Upper lobe of left lung (tissue), 6 donors: ENCODE measurements at places on chromosomes 5 and 9. TPM values are rescaled to one million over a fixed set of nuclear protein-coding genes. Genes with fewer than 3 reads are reported as not detected.

DNA sequence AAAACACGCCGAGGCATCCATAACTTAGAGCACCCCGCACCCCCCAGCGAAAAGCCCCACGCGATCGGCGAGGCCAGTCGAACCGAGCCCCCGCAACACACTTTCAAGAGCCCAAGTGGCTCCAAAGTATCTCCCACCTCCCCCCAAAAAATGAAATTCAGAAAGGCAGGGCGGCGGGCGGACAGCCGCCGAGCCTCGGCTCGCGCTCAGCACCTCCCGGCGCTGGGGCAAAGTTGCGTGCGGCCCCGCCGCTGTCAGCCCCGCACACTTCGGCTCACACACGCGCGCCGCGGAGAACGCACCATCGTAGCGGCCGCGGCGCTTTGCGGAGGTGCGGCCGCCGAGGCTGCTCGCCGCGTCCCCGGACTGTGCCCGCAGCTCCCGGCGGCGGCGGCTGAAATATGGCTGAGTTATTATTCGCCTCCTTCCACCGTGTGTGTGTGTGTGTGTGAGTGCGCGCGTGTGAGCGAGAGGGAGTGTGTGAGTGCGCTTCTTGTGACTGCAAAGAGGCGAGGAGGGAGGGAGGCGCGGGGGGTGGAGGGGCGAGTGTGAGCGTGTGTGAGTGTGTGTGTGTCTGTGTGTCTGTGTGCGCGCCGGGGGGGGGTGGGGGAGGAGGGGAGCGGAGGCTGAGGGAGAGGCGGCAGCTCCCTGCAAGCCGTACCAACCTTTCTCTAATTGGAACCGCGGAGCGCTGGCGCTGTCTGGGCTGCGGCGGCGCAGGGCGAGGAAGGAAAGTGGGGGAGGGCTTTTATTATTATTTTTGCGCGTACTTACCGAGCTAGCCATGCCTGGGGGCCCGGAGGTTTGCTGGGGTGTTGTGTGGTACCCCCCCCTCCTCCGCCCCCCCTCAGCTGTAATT, 599 bp downstream of the MLLT3 start:
- peak; percentile 69 for DNase-seq

DNA sequence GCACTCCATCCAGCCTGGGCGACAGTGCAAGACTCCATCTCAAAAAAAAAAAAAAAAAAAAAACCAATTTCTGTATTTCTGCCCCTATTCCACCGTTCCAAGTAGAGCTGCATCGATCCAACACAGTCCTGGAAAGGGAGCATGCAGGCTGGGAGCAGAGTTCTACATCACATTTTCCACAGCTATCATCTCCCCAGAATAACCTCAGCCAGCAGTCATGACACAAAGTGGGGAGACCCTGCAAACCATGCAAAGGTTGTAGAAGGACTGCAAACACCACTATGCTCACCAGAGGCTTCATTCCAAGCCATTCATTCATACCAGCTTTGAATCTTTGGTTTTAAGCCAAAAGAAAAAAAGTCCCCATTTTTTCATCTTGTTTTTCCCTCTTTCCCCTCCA, 20.8 kb upstream of the ZNF354A start:
- no peak for DNase-seq

DNA sequence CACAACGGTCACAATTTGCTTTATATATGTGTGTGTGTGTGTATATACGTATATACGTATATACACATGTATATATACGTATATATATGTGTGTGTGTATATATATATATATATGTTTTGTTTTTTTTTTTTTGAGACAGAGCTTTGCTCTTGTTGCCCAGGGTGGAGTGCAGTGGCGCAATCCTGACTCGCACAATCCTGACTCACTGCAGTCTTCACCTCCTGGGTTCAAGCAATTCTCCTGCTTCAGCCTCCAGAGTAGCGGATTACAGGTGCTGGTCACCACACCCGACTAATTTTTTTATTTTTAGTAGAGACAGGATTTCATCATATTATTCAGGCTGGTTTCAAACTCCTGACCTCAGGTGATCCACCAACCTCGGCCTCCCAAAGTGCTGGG, 3.1 kb downstream of the RNF38 start:
- DNase-seq, result peak; percentile 33

GRCh38 chr5:69000216-69000919, 93.4 kb upstream of the SLC30A5 start:
- no peak for DNase-seq

DNA sequence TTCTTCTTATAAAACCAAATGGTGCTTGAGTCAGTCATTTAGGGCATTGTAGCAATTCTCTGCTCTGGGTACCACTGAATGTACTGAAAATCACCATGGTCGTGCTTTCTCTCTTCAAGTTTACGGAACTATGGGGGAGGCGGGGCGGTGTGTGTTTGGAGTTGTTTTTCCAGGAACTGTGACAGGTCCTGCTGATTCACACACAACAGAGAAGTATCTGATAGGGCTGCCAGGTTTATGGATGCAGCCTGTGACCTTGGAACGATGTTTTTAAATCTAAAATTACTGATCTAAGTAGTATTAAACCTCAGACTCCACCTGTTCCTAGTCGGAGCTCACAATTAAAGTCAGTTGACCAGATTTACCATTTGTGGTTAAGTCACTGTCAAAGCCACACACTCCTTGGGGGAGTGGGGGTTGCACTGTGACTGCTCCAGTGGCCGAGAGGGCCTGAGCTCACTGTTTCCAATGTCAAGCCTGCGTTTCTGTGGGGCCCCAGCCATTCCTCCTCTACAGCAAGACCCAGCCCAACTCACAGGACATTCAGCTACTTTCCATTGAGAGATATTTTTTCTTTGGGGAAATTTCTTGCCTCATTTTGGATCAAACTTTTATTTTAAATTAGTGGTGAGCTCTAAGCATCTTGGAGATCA, 44.4 kb downstream of the GADD45G start:
- no peak for DNase-seq

GRCh38 chr5:16456103-16456832, 9.3 kb downstream of the ZNF622 start:
- peak; percentile 85 for DNase-seq

DNA sequence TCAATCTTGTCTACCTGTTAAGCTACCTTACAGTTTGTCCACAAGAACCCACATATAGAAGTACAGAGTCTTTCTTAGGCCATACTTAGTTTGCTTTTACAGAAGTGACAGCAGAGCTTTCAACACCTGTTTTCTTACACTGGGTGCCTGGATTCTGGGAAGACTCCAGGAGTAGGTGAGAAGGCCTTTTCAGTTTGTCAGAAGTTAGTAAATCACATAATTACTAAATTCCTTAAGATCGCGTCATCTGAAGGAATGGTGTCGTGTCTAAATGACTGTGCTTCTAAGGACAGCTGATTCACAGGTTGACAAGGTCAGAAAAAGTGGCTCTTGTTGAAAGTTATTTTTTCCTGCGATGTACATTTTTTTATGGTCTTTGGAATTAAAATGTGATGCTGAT, 97.0 kb upstream of the FAM120A start:
- no peak for DNase-seq

Gene LEAP2
- total RNA-seq, result 1.0 TPM

Gene PCDHGB5
- total RNA-seq, result 11.8 TPM
